ENCODE measurements at places on chromosomes 7 and 10.

- no peak for DNase-seq
Measured at GRCh38 chr10:43317422-43317821, 50.6 kb upstream of the RASGEF1A start.

GRCh38 chr7:94294471-94295131 lies 100.1 kb upstream of the COL1A2 start:
- no peak for DNase-seq

DNA sequence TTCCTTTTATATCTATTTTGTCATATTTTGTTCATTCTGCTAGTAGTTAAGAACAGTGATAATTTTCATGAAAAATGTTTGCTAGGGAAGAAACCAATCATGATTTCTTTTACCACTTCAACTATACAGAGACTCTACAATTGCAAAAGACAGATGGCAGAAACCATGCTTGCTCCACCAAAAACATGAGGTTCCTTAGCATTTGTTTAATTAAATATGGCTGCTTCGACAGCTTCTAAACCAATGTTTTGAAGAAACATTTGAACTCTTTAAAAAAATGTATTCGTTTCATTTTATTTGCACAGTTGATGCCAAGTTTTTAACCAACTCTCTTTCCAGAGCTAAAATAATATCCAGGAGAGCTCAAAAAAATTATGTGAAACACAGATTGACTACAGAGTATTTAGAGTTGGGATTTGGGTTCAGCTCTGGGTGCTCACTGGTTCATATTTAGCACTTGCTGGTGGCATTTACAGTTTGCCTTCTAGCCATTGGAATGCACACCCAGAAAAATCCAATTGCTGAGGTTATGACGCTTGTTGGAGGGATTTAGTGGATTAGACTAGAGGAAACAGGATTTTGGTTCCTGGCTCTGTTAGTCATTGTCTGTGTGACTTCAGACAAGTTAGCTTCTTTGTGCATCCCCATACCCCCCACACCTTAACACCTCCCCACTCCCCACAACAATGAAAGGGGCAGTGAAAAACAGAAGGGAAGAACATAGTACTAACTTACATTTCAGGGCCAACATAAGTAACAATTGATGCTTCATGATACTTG lies 35.8 kb upstream of the SDHAF3 start:
- no peak for DNase-seq

- DNase-seq = peak; percentile 49
Measured at GRCh38 chr10:7561216-7561893, 105.4 kb downstream of the ITIH5 start.

GRCh38 chr7:47031786-47032535 lies 550.0 kb downstream of the TNS3 start:
- DNase-seq = no peak

- DNase-seq = no peak
Measured at GRCh38 chr7:74252893-74253292, 1.3 kb downstream of the RFC2 start.

GRCh38 chr10:91033324-91033950 lies 112.5 kb upstream of the ANKRD1 start:
- DNase-seq = no peak

DNA sequence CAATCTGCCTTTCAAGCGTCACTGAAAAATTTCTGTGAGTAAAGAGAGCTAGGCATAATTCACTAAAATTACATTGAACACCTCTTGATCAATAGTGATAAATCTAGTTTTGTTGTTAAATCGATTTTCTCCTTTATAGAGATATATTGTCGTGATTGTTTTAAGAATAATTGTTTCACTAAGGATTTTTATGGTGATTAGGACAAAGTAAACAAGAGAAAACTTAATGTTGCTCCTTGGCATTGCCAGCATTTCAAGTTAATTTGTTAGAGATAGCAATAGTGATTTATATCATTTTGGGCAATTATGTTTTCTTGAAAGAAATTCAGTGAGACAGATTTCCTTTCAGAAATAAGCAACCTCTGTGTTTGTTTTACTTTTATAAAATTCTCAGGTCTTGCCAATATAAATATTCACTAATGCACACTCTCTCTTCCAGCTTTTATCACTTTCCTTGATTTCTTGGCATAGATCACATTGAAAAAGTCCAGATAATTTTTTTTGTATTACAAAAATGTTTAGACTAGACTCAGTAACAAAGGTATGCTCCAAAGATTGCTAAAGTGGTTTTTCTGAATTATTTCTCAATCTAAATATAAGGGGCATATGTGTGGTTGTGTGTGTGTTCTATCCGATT lies 538.7 kb downstream of the TFEC start:
- peak; percentile 64 for DNase-seq

GRCh38 chr7:1885465-1886226 lies 215.6 kb downstream of the ELFN1 start:
- no peak for DNase-seq

DNA sequence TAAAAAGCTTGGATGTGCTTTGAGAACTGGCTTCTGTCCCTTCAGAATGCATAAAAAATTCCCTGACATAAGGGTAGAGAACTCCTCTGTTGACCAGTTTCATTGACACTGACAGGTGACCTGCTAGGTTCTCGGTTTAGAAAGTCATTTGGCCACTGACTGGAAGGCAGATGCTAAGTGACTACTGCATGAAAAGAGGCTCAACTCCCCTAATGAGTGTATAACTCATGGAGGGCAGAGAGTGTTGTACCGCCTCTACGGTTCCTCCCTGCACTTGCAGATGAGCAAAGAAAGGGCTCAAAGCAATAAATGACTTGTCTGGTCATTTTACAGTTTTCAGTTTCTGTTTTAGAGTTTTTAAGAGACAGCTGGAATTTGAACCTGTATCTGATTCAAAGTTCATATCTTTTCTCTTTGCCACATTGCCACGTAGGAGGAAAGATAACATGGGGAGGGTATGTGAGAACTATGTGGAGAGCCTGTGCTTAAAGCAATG lies 2.9 kb upstream of the FGL2 start:
- no peak for DNase-seq

- DNase-seq = no peak
Measured at GRCh38 chr10:96270571-96270970, 798 bp downstream of the BLNK start.
